ENCODE measurements at places on chromosomes 2 and 18.
A peak's percentile ranks its signal among the peaks of the same experiment; 100 is the strongest.

- no peak for DNase-seq
These were observed 2.9 kb upstream of the RRM2 start for GRCh38 chr2:10119601-10120157.

DNA sequence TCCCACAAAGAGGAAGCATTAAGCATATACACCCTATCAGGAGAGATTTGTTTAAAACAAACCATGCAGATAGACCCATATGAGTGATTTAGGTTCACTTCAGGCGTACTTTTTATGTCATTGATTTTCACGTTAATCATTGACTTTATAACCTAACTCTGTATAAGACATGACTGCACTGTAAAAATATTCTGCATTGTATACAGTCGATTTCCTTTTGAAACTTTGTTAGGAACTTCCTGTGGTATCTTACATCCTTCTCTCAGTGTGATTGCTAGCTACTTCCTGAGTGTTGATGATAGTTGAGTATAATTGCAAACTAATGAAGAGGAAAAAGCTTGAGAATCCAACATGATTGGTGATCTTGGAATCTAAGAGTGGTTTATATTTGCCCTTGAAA, 69.4 kb downstream of the XIRP2 start:
- no peak for DNase-seq

GRCh38 chr2:235398321-235398720, 95.5 kb upstream of the AGAP1 start:
- no peak for DNase-seq

DNA sequence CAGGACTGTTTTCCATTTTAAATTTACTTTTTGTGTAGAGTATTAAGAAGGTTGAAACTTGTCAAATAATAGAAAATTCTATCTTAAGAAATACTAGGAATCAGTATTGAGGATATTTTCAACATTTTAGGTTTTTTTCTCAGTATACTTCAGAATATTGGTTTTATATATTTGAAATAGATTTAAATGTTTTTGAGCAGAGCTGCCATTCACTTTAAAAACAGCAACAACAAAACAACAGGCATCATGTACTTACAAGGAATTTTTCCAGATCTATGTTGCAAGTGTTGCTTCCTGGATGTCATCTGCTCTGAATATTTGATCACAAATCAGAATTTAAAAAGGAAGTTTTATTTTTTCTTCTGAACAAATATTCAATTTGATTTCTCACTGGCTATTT, 84.4 kb downstream of the DCDC2C start:
- no peak for DNase-seq

DNA sequence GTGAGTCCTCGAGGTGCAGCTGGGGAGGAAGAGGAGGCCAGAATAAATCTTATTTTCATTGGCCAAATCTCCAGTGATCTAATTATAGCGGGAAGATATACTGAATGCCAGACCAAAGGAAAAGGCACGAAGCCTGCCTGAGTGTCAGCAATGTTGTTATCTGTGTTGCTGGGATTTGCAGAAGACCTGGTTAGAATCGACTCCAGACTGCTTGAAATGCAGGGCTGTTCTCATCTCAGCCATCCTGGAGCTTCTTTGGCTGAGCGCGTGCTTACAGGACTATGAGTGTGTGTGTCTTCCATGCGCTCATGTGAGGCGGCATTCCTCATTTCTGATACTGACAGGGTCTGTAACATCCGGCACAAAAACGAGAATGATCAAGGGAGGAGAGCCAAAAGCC, 81.2 kb downstream of the TSN start:
- no peak for DNase-seq

DNA sequence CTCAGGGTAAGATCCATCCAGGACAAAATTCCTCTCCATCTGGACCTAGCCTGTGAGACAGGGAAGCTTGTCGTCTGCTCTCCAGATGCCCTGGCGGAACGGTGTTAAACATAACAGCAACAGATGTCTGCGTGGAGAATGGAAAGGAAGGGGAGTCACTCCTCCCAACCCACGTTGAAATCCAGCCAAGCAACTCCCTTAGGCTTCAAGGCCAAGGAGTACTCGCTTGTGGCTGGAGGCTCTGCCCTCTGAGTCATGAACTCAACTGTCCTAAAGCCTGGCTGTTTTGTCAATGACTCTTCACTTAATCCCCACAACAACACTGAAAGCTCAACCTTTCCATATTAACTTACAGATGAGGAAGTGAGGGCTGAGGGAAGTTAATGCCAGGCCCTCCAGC, 42.2 kb downstream of the TPO start:
- DNase-seq, result no peak

- DNase-seq, result no peak
These were observed 35.5 kb upstream of the SP5 start for GRCh38 chr2:170679607-170680079.

- DNase-seq, result no peak
These were observed 150.6 kb upstream of the COPS8 start for GRCh38 chr2:236935083-236935482.

- DNase-seq, result peak; percentile 80
These were observed 138.0 kb downstream of the CTIF start for GRCh38 chr18:48676756-48677368.

- DNase-seq, result no peak
These were observed 35.7 kb upstream of the SIX2 start for GRCh38 chr2:45044916-45045315.

GRCh38 chr2:161090411-161090810, 69.8 kb upstream of the TANK start:
- peak; percentile 47 for DNase-seq

Measured in activated CD8-positive, alpha-beta T cell treated with anti-CD3 and anti-CD28 coated beads for 36 hours (primary cell).